ENCODE measurements at places on chromosomes 3 and 15.

DNA sequence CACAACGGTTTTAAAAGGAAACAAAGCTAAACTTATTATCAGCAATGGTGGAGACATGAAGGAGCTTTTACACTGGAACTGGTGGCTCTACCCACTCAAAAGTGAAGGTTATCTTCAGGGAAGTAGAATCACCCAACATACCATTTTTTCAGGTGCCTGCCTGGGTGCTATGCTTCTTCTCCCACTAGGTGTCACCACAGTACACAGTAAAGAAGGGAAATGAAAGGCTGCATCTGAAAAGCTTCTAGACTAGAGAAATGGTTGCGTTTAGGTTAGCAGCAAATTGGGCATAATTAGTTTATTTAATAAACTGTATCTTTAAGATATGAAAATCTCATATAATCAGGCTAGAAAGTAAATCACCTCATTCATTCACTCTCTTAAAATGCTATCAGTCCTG is 47.0 kb upstream of the SELENOK start:
- DNase-seq: no peak

GRCh38 chr15:50803479-50804180 is 38.1 kb upstream of the SPPL2A start:
- DNase-seq: no peak

- DNase-seq: no peak
Observed at GRCh38 chr3:20914310-20914709, 728.3 kb upstream of the SGO1 start.

DNA sequence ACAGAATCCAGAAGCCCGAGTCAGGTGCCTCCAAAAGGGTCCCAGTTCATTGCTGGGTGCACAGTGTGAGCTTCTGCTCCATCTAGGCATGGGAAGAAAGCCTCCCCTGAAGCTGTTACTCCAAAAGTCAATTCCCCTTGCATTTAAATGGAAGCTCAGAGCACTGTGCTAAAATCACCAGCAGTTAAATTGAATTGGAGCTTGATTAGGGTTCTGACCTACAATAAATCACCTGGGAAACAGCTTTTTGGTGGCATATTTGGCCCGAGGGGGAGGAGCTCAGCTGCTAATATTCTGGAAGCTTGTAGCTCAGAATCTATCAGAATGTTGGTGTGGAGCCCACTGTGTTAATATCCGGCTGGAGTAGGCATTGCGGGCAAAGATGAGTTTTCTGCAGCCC is 87.1 kb upstream of the RGMA start:
- DNase-seq: no peak

- no peak for DNase-seq
Observed at GRCh38 chr15:27820722-27821121, 278.4 kb downstream of the OCA2 start.

- DNase-seq: no peak
Observed at GRCh38 chr3:172919297-172919683, 168.8 kb downstream of the ECT2 start.

GRCh38 chr15:100681335-100681746 is 79.0 kb downstream of the ASB7 start:
- no peak for DNase-seq

DNA sequence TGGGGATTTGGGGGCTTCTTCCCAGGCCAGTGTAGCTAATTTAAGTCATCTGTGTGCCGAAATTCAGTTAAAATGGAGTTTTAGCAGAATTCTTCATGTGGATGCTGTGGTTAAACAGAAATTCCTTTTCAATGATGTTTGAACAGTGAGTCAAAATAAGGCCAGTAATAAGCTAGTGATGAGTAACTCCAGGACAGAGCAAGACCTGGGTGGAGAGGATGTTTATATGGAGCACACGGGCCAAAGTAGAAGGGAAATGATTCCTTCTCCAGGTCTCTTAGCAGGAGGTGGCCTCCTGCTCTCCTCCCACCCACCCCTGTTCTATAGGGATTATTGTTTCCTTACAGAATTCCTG is 31.9 kb upstream of the UACA start:
- DNase-seq: no peak

DNA sequence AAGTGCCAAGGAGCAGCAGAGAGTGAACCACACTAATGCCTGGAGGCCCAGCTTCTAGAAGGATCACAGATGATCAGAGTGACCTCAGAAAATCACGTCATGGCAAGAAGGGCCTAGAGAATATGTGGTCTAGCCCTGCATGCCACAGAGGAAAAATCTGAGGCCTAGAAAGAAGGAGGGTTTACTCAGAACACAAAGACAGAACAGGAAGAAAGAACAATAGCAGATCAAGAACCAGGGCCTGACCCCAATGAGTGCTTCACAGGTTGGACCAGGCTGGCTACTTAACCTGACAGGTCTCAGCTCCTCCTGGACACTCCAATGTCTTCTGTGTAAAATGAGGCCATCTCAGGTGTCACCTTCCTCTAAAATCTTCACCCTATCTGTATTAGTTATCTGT is 14.2 kb downstream of the RAB6B start:
- DNase-seq: no peak

- no peak for DNase-seq
Observed at GRCh38 chr3:71978150-71978721, 193.3 kb upstream of the PROK2 start.

DNA sequence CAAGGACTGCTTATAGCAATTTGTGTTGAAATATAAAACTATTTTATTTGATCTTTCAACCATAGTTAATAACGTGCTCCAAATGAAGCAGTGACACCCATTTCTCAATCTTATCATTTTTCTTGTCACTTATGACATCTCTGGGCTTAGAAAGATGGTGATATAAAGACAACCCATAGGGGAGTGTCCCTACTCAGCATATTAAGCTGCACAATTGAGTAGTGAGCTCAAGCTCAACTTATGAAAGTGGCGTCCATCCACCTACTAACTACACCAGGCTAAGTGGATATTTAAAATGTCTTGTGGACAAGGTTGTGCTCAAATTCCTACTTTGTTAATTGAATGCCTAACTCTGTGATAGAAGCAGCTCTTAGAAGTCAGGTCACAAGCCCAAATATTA is 46.7 kb downstream of the SLC9C1 start:
- no peak for DNase-seq

DNA sequence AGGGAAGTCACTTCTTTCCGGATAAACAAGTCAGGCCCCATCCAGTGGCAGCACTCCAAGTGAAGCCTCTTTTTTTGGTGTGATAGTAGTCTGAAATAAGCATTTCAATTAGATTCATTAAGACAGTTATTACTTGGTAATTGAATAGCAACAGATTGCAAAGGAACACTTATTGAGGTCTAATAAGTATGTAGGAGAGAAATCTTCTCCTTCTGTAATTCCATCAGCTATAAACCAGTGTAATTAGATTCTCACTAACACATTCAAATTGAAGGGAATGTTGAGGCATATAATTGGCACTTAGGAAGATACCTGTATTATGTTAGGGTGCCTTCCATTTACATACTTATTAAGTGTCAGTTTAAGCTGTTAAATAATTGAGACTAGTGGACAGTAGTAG is 73.9 kb downstream of the SEMA6D start:
- DNase-seq: no peak

DNA sequence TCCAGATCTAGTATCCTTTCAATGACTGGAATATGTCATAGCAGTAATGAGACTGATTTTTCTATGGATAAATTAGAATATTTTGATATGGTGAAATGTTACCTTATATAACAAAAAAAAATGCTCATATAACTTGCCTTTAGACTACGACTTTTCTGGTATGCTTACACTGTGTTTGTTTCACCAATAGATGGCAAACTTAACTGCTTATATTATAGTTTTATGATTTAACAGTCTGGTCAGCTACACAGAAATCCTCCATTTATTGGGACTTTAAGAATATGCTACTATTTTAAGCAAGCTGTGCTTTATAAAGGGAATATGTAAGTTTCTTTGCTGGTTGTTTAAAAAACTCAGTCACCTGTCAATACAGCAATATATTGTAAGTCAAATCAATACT is 205.6 kb downstream of the VGLL3 start:
- no peak for DNase-seq

- no peak for DNase-seq
Observed at GRCh38 chr3:115651599-115651998, 28.3 kb downstream of the GAP43 start.

DNA sequence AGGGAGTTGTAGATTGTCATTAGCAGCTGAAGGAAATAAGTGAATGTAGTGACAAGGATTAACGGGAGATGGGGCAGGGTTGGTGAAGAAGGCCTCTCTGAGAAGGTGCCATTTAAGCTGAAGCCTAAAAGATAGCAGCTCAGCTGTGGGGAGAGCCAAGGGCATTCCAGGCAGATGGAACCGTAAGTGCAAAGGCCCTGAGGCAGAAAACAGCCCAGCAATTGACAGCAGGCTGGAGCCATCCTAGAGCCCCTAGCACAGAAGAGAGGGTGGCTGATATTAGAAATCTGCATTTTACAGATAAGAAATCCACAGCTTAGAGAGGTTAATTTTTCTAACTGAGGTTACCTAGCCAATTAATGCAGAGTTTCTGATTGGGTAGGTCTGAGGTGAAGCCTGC is 374.5 kb upstream of the PROK2 start:
- no peak for DNase-seq

GRCh38 chr3:64303401-64303800 is 78.1 kb upstream of the PRICKLE2 start:
- no peak for DNase-seq

DNA sequence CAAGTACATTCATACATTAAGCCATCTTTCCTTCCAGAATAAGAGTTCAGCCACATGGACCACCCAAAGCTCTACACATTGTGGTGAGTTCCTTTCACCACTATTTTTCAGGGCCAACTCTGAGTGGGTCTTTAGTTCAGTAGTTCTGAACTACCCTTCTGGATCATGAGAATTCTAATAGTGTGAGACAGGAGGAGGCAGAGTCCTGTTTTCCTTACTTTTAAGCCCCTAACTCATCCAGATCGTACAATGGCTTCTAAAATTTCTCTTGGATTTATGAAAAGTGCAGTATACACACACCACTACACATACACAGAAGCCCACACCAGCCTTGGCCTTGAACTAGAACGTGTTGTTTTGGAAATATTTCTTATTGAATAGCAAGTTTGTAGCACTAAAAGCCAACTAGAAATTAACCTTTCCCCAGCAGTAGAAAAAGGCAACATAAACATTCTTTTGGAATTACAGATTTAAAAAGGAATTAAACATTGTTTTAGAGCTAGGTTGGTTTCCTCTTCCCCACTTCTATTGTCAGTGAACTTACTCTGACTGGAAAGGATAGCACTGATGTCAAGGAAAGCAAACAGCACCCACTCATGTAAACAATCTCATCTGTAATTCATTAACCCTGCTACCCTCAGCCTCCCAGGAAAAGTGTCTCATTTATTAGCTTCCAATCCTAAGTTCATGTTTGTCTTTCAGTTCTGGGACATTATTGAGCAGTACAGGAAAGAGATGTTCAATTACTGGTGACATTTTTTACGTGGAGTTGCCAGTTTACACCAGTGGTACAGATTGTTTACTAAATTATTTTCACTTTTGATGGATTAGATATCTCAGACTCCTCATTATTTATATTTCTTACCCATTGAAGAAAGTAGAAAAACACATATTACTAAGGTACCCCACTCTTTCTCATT is 95.7 kb upstream of the AGTR1 start:
- no peak for DNase-seq

DNA sequence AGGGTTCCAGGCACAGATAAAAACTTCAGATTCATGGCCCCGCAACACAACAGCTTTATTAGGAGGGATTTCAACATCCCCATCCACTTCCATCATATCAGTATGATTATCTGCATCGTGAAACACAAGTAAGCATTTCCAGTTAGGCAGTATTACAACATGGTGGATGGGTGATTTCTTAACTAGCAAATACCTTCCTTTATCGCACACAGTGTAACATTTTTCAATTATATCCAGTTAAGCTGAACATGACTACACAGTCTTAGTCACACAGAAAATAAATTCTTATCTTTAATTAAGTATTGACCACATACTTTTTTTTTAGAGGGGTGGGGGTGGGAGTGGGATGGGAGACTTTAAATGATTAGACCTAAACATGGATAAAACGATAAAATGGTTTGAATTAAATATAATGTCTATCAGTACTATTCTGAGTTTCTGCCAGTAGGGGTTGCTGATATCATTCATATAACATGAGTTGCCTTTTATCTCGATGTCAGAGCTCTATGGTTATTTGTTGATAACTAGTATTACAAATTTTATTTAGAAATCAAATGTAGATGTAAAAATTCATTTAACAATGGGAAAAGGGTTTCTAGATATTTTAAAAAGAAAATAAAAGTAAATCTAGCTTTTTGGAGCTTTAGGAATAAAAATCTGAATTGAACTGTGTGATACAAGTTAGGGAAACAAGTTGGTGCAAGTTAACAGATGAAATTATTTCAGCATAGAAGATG is 146.6 kb downstream of the TBL1XR1 start:
- DNase-seq: no peak

GRCh38 chr3:19885468-19885867 is 48.5 kb downstream of the EFHB start:
- no peak for DNase-seq

All from activated CD4-positive, alpha-beta T cell treated with anti-CD3 and anti-CD28 coated beads for 1 hour (primary cell).